ENCODE measurements at places on chromosomes 5 and 9.

- DNase-seq: no peak
Measured at GRCh38 chr9:26260238-26260637, 582.0 kb upstream of the TUSC1 start.

- no peak for DNase-seq
Measured at GRCh38 chr5:1551426-1552301, 27.9 kb upstream of the LPCAT1 start.

GRCh38 chr5:74332682-74333081 lies 307.8 kb downstream of the ENC1 start:
- no peak for DNase-seq

DNA sequence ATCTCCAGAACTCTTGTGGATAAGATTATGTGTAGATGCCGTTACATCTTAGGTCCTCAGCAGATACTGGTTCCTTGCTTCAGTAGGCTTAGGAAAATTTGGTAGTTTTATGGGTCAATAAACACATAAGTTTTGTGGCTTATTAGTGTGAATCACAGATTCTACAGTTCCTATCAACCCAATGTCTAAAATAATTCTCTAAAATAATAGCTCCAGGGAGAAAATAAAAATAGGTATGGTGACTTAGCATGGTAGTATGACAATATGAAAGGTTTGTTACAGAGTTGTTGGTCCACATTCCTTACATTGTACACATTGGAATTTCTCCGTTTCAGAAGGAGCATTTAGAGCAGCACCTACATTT lies 91.7 kb downstream of the AOPEP start:
- DNase-seq: no peak

- no peak for DNase-seq
Measured at GRCh38 chr9:110605565-110605964, 26.0 kb upstream of the SVEP1 start.

- no peak for DNase-seq
Measured at GRCh38 chr5:152403046-152403445, 2.0 kb downstream of the NMUR2 start.

- DNase-seq: peak; percentile 50
Measured at GRCh38 chr5:141637123-141637766, 448 bp downstream of the RELL2 start.

DNA sequence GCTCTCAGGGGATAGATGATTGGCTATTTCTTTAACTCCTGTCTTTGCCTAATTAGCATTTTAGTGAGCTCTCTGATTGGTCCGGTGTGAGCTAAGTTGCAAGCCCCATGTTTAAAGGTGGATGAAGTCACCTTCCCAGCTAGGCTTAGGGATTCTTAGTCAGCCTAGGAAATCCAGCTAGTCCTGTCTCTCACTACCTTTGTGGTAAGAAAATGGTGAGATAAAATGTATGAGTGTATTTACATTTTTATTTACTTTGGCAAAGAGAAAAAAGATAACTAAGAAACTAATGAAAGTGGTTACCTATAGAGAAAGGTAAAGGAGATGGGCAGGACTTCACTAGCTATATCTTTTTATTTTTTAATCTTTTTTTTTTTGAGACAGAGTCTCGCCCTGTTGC lies 146.8 kb downstream of the RFK start:
- DNase-seq: no peak

GRCh38 chr5:172593721-172594235 lies 47.3 kb upstream of the NEURL1B start:
- DNase-seq: no peak

DNA sequence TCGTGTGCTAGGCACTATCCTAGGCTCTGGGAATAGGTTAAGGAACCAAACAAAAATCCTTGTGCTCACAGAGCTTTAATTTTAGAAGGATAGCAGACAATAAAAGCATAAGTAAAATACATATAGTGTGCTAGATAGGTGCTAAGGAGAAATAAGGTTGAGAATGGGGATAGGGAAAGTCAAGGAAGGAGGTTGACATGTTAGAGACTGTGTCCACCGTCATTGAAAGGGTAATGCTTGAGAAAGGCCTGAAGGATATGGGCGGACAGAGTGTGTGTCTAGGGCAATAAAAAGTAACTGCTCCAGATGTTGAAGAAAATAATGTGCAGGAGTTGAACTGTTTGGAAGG lies 482 bp upstream of the TDRD7 start:
- DNase-seq: no peak

DNA sequence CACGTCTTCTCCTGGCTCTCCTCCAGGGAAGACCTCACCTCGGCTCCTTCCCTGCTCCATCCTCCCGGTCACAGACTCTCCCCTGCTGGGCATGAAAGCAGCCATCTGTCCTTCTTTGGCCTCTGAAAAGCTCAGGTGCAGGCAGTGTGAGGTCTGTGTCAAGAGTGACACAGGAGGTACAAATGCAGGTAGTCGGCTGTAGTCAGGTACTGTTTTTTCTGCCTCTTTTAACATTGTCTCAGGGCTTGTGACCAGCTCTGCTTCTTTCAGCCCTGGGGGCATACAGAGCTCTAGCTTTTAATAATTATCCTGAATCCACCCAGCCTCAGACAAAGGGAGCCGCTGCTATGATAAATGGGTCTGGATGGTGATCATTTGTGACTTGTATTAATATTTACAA lies 46.4 kb downstream of the C5orf15 start:
- DNase-seq: no peak

- no peak for DNase-seq
Measured at GRCh38 chr9:134619448-134619982, 22.1 kb upstream of the COL5A1 start.

DNA sequence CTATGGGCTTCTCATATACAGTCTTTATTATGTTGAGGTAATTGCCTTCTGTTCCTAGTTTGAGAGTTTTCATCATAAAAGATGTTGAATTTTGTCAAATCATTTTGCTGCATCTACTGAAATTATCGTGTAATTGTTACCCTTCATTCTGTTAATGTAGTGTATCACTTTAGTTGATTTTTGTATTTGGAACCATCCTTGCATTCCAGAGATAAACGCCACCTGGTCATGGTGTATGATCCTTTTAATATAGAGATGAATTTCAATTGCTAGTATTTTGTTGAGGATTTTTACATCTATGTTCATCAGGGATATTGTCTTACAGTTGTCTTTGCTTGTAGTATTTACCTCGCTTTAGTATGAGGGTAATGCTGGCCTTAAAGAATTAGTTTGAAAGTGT lies 19.3 kb downstream of the MEIKIN start:
- no peak for DNase-seq

- DNase-seq: no peak
Measured at GRCh38 chr5:124675931-124676846, 70.2 kb downstream of the ZNF608 start.

- no peak for DNase-seq
Measured at GRCh38 chr9:127910613-127911205, 6.1 kb downstream of the ST6GALNAC4 start.

GRCh38 chr5:77117161-77117560 lies 30.1 kb upstream of the ZBED3 start:
- DNase-seq: no peak

DNA sequence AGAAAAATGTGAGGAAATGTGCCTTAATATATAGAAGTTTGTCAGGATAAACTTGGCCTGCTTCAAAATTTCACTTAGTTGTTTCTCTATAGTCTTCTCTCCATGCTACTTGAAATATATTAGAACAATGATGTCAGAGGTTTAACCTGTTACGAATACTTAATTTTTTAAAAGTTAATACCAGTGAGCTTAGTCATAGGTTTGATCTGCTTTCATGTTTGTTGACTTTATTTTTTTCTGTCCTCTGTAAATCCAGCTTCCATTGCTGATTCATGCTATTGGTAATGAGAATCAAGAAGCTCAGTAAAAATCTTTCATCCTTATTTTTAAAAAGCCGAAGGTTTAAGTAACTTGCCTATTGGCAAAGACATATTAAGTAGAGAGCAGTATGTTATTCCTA lies 27.9 kb downstream of the BDP1 start:
- DNase-seq: no peak

DNA sequence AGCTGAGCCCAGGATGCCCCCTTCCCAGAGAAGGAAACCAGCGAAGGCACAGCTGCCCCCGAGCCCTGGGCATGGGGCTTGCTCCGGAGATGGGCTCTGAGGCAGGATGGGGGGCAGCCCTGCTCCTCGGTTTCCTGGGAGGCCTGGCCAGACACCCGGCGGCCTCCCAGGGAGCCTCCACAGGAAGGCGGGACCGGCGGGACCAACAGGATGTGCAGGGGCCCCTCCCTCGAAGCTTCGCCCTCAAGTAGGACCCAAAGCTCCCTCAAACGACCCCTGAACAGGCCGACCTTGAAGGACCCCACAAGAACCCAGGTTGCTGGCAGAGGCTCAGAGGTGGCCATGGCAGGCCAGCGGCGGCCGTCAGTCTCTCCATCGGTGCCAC lies 11.7 kb downstream of the EXD3 start:
- no peak for DNase-seq

DNA sequence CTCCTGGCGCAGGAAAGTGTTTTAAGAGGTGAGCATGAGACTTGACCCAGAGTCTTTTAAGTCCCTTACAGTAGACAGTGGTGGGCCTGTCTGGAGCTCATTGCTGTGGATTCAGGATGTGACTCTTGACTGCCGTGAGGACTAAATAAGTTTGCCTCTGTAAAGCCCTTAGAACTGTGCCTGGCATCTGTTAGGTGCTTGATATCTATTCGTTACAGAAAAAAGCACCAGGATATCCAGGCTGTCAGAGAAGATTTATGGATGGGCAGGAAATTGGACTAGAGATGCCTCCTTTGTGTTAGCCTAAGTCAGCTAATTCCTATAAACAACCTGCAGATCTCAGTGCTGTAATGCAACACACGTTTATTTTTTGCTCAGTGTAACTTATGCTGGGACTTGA lies 12.6 kb downstream of the ERGIC1 start:
- DNase-seq: no peak

DNA sequence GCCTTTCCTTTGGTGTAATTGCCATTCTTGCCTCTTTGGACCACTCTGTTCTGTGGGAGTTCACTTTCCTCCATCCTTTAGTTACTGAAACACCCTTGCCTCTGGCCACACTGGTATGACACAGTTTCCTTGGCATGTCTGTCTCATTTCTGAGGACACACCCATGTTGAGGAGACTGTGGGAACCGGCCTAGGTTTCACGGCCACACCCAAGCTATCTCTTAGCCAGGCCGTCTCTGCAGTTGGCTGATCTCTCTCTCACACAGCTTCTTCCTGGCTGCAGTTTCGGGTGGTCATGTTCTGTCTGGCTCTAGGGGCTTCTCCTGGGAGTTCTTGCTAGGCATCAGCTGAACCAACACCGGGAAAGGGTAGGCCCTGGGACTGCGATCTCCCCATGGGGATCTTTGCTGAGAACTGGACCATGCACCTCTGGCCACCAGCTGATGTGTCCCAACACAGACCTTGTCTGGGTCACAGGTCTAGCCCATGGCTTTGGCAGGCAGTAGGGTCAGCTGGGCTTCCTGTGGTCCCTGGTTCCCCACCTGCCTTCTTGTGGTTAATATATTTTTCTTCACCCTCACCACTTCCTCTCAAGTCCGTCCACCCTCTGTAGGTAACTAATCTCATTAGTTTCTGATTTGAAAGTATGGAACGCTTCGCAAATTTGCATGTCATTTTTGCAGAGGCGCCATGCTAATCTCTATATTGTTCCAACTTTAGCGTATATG lies 24.9 kb downstream of the ARHGEF37 start:
- DNase-seq: no peak

- peak; percentile 50 for DNase-seq
Measured at GRCh38 chr5:102223542-102224477, 72.3 kb downstream of the SLCO4C1 start.

DNA sequence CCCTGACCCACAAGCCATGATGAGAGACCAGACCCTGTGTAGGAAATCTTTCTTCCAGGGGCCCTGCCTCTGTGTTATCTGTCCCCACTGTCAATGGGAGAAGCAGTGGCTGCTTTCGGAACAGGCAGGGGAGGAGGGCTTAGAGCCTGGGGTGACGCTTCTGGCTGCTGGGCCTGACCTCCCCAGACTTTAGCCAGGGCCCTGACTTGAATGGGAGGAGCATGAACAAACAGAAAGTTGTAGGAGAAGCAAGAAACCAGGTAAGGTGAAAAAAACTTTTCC lies 12.2 kb upstream of the GPX3 start:
- DNase-seq: no peak

DNA sequence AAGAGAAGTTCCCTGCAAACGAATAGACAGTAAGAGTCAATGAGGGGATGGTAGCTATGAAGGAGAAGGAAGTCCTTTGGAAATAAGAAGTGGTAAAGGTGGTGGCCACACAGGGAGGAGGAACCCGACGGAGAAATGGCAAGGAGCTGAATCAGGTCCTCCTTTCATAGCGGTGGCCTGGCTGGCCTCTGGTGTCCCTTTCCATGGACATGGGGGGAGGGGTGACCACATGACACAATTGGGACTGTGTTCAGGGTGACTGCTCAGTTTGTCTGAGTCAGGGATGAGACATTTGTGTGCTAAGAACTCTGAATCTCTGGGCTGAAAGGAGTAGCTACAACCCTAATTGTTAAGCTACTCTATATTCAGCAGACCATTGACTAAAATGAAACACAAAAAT lies 28.7 kb upstream of the TIMD4 start:
- no peak for DNase-seq

DNA sequence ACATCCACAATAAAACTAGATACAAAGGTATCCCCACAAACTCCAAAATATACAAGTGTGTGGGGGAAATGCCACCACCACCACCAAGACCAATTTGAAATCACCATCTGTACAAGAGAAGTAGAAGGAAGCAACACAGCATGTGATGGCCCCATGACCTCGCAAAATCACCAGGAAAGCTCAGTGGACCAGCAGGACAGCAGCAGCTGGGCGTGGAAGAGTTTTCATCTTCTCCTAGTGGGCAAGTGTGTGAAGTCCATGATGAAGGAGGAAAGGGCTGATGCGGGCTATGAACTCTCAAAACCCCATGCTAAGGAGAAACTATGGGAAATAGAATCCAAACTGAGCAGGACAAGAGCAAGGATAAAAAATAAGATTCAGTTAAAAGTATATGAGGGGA lies 58.1 kb downstream of the GOLPH3 start:
- DNase-seq: no peak

DNA sequence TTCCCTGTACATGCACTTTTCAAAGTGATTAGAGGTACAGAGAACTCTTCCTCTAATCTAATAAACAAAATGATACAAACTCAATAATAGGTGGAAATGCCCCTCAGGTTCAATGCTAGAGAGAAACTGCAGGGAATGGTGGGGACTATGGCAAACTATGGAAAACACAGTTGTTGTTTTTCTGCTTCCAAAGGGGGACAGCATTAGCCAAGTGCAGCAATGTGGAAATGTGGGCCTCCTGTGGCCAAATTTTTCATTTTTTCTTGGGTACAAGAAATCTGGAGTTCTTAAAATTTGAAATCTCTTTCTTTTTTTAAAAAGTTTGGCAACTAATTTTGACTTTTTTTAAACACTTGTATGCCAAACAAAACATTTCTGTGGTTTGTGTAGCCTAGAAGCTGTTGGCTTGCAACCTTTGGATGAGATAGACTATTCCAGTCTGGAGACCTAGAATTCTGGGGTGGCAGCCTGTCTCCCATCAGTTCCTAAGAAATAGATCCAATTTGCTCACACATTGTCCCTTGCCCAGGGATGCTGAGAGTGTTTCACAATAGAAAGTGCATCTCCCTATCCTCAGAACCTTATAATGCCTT lies 218.6 kb downstream of the PAPPA start:
- no peak for DNase-seq

- DNase-seq: no peak
Measured at GRCh38 chr5:39198127-39198526, 21.2 kb downstream of the FYB1 start.
